ENCODE measurements at places on chromosomes 16 and 17.
A peak's percentile ranks its signal among the peaks of the same experiment; 100 is the strongest.

DNA sequence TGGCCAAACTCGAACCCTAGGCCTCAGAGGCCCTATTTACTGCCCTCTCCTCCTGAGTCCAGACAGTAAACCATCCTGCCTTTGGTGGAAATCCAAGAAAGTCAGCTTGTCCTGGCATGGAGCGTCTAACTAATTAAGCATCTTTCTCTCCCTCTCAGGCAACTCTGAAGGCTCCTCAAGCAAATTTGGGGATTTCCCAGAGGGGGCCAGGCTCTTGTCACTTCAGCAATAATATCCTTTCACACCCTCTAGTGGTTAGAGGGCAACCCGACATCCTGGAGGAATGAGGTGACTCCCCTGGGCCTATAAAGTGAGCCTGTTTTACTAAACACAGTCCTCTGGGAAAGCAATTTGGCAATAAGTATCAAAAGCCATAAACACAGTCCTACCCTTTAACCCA, 60.4 kb downstream of the NOG start:
- peak; percentile 26 for DNase-seq

DNA sequence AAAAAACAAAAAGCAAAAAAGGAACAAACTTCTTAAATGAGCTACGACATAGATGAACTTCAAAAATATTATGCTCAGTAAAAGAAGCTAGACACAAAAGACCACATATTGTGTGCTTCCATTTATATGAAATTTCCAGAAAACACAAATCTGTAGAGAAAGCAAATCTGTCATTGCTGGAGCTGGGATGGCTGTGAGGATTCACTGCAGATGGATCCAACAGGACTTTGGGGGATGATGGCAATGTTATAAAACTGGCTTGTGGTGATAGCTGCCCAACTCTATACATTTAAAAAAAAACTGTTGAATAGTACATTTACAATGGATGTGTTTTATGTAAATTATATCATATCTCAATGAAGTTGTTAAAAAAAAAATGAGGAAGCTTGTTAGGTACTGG, 52.6 kb upstream of the MAP3K14 start:
- DNase-seq, result no peak

DNA sequence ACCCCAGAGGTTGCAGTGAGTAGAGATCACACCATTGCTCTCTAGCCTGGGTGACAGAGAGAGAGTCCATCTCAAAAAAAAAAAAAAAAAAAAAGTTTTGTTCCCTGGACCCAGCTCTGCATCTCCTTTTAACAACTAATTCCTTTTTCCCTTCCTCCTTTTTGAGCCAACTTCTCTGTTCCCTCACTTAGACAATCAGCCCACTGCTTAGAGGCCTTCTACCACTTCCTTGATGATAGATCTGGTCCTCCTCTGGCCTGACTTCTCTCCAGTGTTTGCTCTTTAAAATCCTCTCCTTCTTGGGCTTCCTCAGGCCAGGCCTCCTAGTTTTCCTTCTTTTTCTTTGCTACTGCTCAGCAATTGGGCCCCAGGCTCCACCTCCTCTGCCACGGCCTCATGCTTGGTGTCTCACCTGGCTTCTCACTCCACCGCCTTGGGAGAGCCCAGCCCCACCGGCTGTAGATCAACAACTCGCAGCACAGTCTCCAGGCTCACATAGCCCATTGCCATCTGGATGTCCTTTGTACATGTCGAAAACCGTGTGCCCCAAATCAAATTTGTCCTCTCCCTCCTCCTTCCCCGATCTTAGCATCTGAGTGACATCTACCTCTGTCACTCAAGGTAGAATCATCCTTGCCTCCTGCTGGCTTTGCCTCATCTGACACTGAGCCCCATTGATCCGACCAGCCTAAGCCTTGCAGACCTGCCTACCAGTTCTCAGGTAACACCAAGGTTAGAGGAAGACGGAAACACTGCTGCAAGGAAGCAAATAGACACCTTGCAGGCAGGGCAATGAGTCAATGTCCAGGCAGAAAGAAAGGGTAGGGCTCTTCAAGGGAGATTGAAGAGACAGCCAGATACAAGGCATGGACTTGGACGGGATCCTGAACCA, 17.4 kb downstream of the ARHGAP27 start:
- no peak for DNase-seq

GRCh38 chr16:21274172-21274726, 3.8 kb downstream of the CRYM start:
- DNase-seq, result no peak

DNA sequence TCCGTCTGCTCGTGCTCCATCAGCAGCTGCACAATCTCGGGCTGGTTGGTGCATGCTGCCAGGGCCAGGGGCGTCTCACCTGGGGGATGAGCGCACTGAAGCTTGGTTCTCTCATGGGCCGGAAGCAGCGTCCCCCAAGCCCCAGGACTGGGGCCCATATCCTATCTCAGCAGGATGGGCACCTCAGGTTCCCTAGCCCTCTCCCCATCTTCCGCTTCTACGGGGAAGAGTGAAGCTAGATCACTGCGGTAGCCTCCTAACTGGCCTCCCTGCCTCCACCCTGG, 24.8 kb downstream of the TRPV3 start:
- no peak for DNase-seq

- DNase-seq, result no peak
These were observed 626 bp downstream of the TUBB3 start for GRCh38 chr16:89923640-89924296.

DNA sequence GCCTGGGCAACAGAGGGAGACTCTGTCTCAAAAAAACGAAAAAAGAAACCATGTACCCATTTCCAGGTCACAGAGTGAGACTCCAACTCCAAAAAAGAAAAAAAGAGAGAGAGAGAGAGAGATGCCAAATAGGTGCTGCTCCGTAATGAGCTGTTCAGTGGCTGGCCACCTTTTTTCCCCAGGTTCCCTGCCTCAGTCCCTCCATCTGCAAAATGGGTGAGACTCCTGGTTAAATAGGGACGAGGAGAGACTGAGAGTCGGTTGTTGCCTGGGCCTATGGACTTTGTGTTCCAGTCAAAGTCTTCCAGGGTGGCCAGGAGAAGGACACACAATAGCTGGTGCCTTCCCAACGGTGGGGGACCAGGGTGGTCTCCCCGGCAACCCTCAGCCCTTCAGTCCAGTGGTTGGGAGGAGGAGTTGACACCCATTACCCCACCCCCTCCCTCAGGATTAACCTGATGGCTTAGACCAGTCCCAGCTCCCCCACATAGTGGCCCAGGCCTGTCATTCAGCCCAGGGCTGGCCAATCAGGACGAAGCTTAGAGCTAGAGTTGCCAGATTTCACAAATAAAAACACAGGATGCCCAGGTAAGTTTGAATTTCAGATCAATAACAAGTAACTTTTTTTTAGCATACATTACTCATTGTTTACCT, 258.2 kb downstream of the PARN start:
- DNase-seq, result no peak

GRCh38 chr16:57401943-57402640, 2.5 kb upstream of the CCL17 start:
- no peak for DNase-seq

- no peak for DNase-seq
These were observed 171.1 kb downstream of the SNX29 start for GRCh38 chr16:12147681-12148080.

DNA sequence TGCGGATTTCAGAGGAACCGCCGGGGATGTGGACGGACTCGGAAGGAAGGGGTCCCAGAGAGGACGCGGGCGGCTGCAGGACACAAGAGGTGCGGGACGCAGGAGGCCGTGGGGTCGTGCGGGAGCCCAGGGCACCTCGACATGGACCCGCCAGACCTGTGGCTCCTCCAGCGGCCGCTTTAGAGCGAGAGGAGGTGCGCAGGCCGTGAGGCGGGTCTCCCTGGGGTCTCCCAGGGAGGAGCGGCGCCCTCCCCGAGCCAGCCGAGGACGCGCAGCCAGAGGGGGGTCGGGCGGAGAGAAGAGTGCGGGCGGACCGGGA, 6.8 kb upstream of the FLYWCH1 start:
- DNase-seq, result no peak

DNA sequence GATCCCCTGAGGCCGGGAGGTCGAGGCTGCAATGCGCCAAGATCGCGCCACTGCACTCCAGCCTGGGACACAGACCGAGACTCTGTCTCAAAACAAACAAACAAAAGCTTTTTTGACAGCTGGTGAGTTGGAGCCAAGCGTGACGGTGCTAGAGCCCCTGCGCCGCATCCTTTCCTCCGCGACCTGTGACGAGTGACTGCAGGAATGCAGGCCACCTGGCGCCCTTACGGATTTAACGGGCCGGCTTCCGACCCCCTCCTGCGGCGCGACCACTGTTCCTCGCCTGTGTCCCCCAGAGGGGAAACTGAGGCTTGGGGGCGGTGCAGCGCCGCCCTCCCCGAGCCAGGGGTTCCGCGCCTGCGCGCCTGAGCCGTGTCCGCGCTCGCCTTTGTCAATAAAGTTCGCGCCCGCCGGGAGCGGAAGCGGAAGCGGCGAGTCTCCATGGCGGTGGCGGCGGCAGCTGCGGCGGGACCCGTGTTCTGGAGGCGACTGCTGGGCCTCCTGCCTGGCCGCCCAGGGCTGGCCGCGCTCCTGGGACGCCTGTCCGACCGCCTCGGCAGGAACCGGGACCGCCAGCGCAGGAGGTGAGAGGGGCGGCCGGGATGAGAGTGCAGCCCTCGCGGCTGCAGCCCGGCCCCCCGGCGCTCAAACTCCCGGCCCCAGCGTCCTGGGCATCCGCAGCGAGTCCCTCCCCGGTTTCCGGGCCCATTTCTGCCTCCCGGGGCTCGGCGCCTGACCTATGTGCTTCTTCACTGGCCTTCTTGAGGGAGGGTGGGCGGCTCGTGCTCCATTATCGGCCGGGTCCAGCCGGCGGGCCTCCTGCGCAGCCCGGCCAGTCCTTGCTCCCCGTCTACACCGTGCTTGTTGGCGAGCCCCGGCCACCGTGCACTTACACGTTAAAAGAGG, at the start of gene PGS1:
Gene PGS1 (plus strand): TSS at position 425 of the 906 bp plus-strand sequence. CDS start 17 bp downstream, at position 442.
- DNase-seq, result peak; percentile 75

GRCh38 chr17:63929860-63930766, 2.0 kb downstream of the CD79B start:
- no peak for DNase-seq

Measured in activated CD4-positive, CD25-positive, alpha-beta regulatory T cell treated with anti-CD3 and anti-CD28 coated beads, Interleukin-2, amount 50 U/mL, for 16 hours (primary cell).